MV-4-11 (cell line): ENCODE measurements at places on chromosomes 5 and 9.
A peak's percentile ranks its signal among the peaks of the same experiment; 100 is the strongest.

DNA sequence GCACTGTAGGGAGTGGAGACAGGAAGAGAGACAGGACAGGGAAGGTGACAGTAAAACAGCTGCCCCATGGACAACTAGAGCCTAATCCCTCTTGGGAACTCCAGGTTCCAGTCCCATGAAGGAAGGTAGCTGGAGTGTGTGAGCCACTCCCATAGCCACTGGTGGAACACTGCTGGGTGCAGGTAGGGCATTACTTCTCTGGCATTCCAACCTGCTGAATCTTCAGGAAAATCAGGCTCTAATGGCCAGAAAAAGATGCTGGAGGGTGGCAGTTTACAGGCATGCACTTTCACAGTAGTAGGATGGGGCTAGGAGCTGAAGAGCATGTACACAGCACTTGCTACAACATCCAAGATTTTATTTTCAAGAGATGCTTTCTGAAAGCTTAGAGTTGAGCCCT, 259.4 kb downstream of the AUH start:
- no peak for DNase-seq

DNA sequence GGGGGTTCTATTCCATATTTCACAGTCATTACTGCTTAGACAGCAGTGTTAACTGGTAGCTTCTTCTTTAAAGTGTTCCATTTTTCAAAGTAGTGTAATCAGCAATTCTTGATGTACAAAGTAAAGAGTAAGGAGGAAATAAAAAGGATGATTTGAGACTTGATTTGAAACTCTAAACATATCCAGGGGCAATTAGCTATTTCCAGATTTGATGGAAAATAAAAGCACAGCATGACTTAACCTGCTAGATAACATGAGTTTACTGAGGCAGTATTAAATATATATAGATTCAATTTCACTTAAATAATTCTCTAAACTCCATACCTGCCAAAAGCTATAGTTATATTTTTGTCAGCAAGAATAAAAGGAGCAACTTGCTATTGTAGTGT, 29.8 kb downstream of the NR2F1 start:
- no peak for DNase-seq

DNA sequence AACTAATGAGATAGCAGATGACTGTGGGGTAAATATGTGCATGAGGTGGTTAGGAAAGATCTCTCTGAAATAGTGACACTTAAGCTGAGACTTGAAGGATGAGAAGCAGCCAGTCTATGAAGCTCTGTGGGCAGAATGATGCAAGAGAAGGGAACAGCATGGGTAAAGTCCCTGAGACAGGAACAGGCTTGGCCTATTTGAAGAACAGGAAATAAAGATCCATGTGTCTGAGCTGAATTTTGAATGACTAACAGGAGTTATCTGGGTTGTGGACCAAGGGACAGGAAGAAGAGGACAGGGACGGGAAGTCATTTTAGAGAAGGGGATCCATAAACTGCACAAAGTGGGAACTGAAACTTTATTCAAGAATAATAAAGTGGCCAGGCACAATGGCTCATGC, 25.6 kb upstream of the HMGCS1 start:
- peak; percentile 100 for DNase-seq

DNA sequence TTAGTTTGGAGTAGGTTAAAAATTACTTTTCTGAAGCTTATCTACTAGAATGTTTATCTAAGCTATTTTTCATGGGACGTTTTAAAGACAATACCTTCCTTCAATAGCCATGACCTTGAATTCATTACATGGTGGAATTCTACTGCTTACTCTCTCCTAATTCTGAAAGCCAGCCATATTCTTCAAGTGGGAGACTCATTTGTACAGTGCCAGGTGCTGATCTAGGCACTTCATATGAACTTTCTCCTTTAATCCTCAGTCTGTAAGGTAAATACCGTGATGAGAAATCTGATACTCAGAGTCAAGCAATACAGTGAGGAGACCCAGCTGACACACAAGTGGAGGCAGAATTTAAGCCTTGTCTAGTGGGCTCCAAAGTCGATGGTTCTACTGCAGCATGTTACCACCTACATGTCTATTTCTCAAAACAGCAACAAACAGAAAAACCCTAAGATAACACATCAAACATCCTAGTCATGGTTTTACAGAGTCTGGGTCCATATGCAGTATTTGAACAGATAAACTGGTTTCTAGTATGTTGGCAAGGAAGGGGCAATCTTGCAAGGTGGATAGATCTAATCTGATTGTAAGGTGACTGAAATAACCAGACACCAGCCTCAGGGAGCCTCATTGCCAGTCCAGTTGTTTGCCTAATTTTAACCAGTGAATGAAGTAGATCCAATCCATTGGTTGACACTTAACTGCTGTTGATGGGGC, 243.7 kb downstream of the PIK3R1 start:
- no peak for DNase-seq

GRCh38 chr5:6264394-6264793, 114.0 kb downstream of the MED10 start:
- no peak for DNase-seq

DNA sequence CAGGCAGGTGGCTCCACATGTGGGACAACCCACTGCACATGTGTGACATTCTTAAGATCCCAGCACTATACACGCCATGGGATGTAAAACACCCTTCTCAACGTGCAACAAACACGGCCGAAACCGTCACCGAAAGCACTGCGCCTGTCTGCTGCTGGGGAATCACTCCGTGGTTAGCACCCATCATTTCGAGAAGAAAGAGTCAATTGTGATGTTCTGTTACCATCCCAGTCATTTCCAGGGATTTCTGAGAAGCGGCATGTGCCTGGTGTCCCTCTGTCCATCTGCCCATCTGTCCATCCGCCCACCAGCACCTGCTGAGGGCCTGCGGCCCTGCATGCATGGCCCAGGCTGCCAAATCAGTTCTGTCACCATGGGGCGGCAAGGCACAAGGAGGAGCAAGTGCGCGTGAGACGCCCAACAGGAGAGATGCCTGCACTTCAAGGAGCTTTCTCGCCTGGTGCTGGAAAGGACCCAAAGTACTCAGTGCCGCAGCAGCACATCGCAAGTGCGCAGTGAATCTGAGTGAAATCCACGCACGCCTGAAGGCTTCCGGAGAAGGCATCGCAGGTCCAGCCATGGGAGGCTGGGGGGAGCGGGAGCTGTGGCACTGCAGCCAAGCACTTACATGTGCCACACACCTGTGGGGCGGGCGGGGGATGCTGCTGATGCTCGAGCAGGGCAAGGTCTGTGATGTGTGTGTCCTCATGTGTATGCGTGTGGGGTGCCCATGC, 38.0 kb downstream of the VAV2 start:
- no peak for DNase-seq

- DNase-seq: no peak
Observed at GRCh38 chr5:74167206-74167929, 473.2 kb downstream of the ENC1 start.

- no peak for DNase-seq
Observed at GRCh38 chr5:65296067-65296466, 185.7 kb downstream of the ADAMTS6 start.

- no peak for DNase-seq
Observed at GRCh38 chr5:9512457-9512856, 33.4 kb downstream of the SEMA5A start.

DNA sequence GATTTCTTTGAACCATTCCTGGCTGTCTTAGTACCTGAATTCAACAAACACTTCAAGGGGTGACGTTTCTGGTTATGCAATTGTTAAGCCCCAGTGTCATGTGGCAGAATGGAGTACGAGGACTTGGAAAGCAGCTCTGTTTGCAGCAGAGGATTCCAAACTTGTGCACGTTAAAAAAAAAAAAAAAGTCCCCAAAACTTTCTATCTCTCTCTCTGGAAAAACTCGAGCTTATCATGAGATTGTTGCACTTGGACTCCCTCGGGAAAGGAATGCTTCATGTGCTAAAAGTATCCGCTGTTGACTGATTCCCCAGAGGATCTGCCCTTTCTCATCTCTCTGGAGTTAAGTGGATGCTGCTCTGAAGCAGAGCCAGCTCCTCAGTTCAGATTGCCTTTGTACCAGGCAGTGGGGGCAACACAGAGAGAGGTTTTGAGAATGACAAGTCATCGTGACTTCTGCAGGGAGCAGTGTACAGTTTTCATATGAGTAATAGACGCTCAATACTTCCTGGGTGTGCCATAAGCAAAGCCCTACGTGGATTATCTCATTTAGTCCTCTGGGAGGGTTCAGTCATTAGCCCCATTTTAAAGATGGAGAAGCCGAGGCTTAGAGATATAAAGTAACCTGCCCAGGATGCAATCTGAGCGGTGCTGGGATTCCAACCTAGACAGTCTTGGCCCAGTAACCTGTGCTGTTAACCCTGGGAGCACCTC, 28.1 kb downstream of the TMOD1 start:
- peak; percentile 27 for DNase-seq

GRCh38 chr9:135302329-135303279, 177.0 kb upstream of the PPP1R26 start:
- no peak for DNase-seq

DNA sequence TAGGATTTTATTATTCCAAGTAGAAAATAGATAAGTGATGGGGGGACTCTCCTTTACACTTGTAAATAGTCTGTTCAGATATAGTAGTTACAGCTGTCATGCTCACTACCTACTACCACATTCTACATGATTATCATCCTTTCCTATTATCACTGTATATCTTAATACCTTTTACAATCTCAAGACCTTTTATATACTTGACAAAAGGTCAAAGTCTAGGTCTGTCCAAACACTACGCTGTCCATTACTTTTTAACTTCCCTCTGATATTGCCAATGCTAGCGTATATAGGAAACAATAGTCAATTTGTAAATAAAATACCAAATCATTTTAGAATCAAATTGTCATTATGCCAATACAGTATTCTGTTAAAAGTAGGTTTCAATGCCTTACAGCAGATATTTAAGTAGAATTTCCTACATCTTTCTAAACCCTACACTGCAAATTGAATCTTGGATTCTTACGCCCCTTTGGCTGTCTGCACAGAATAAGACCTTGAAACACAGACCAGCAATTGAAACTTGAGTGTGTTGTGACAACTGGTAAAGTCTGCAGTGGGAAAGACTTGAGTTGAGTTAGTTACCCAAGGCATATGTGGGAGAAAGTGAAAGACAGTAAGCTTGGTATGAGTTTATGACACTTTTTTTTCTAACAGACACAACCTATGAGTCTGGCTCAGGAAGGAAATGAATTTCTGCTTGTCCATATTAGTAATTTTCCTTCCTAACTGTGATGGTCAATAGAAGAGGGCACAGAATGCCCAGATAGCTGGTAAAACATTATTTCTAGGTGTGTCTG, 827.6 kb upstream of the ACO1 start:
- no peak for DNase-seq

- DNase-seq: no peak
Observed at GRCh38 chr5:88672644-88673252, 210.2 kb downstream of the MEF2C start.

DNA sequence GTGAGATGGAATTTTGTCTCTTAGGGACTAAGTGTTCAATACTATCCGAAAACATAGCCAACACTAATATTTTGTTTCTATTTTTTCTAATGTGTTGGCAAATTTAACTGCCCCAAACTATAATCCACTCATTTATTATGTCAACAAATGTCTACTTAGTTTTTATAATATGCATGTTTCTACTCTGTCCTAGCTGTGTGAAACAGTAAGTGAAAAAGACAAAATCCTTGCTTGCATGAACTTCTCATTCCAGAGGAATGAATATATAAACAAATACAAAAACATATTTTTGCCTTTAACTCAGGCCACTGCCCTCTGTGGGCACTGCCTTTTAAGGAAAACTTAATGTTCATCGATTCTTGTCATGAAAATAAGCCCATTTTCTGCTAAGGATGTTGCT, 1275.4 kb upstream of the CDH18 start:
- no peak for DNase-seq

DNA sequence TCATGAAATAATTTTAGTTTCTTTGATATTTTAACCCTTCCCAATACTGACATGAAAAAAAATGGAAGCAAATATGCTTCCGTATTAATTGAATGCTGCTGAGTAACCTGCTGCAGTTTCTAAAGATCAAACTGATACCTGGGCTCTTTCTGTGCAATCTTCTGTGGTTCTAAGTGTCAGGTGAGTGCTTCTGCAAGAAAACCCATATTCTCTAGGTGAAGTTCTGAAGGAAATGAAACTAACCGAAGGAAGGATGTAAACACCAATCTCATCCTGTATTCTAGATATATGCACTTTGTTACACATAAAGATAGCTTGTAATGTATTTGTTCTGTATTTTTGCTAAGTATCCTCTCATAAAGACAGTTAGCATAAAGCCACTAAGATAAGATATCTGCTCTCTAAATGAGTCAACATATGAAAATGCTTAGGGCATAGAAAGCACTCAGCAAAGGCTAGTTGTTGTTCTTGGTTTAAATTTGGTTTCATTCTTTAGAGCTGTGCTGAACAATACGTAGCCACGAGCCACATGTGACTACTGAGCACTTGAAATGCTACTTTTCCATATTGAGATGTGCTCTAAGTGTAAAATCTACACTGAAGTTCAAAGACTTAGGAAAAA, 52.0 kb downstream of the ITGA2 start:
- DNase-seq: no peak

GRCh38 chr9:86098824-86099700, at the start of gene GOLM1:
Gene GOLM1, minus strand, starts transcription at chr9:86099558. Its CDS starts 20,238 bp downstream, at chr9:86079320.
- no peak for DNase-seq
